Activated T-cell treated with anti-CD3 and anti-CD28 coated beads for 24 hours (primary cell): ENCODE measurements at places on chromosomes 16 and 17.

DNA sequence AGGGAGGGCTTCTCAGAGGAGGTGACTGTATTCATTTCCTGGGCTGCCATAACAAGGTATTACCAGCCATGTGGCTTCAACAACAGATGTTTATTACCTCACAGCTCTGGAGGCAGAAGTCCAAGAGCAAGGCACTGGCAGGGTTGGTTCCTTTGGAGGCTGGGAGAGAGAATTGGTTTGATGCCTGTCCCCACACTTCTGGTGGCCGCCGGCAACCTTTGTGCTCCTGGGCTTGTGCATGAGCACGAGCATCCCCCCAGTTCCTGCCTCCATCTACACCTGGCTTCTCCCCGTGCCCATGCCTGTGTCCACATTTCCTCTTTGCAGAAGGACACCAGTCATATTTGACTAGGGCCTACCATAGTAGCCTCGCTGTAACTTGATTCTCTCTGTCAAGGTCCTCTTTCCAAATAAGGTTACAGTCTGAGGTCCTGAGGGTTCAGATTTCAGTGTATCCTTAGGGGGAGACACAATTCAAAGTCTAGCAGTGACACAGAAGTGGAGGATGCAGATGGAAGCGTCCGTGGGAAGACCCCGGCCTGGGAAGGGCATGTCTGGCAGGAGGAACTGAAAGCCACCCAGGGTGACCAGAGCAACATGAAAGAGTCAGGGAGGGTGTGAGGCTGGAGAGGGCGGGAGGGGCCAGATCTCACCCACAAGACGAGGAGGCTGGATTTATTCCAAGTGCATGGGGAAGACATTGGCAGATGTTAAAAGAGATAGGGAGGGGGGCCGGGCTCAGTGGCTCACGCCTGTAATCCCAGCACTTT is 188.2 kb upstream of the HSBP1 start:
- DNase-seq: no peak

GRCh38 chr17:82215095-82215971 is 2.7 kb upstream of the CCDC57 start:
- DNase-seq: no peak

DNA sequence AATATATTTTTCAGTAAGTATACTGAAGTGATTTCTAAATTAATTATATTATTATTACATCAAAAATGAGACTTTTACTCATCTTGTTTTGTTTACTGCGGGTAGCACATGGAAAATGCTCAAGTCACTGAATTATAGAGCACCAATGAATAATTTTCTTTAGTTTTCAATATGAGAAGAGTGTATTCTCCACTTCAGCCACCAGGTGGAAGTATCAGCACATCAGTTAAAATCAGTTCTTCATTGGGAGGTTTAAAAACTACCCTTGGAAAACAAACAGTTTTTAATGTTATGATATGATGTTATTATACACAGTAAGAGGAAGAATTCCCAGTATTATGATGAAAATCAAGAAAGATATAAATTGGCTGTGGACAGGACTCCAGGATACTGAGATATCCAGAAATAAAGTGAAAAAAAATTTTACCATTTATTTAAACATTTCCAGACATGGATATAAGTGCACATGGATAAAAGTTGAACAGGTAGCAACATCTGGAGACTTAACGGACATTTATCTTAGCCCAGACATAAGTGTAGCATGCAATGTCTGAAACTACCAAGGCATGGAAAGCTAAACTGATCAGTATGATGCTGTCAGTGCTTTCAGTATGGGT is 467.3 kb downstream of the KCNJ2 start:
- DNase-seq: no peak

- no peak for DNase-seq
Measured at GRCh38 chr17:8029121-8029520, 9.7 kb upstream of the ALOX15B start.

DNA sequence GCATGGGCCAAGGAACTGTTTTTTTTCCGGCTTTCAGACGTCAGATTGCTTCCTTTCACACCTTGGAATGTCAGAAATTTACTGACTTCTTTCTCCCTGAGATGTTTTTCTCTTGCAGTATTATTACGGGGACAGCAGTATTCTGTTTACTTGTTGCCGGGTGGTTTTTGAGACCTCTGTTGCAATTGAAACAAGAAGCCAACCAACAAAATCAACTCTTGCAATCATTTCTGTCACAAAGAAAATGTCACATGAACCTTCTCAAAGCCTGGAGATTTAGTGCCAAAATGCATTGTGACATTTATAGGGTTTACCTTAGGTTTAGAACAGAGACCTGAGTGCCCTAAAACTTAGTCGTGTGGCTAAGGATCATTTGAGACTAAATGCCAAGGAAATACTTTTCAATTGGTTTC is 174.3 kb downstream of the MAP2K6 start:
- no peak for DNase-seq

DNA sequence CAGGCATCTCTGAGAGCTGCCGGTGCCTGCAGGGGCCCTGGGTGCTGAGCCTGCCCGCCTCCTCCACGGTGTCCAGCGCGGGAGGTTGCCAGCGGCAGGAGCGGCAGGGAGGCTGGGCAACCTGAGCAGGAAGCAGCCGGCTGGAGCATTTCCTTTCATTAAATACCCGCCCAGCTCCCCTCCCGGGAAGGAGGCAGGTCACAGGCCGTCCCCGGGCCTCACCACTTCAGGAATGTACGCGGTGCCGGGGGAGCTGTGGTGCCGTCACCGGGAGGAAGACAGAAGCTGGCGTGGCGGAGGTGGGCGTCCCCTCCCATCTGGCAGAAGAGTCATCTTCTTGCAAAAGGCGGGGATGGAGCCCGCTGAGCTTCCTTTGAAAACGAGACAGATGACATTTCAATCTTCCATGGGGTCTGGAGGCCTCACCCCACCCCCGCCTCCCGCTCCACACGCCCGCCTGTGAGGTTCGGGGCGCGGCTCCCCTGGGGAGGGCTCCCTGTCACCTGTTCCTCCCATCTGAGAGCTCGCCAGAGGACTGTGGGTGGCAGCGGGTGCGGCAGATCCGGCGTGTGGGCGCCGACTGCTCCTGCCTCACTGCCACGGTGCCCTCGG is 16.0 kb downstream of the SOX8 start:
- DNase-seq: peak; percentile 22

DNA sequence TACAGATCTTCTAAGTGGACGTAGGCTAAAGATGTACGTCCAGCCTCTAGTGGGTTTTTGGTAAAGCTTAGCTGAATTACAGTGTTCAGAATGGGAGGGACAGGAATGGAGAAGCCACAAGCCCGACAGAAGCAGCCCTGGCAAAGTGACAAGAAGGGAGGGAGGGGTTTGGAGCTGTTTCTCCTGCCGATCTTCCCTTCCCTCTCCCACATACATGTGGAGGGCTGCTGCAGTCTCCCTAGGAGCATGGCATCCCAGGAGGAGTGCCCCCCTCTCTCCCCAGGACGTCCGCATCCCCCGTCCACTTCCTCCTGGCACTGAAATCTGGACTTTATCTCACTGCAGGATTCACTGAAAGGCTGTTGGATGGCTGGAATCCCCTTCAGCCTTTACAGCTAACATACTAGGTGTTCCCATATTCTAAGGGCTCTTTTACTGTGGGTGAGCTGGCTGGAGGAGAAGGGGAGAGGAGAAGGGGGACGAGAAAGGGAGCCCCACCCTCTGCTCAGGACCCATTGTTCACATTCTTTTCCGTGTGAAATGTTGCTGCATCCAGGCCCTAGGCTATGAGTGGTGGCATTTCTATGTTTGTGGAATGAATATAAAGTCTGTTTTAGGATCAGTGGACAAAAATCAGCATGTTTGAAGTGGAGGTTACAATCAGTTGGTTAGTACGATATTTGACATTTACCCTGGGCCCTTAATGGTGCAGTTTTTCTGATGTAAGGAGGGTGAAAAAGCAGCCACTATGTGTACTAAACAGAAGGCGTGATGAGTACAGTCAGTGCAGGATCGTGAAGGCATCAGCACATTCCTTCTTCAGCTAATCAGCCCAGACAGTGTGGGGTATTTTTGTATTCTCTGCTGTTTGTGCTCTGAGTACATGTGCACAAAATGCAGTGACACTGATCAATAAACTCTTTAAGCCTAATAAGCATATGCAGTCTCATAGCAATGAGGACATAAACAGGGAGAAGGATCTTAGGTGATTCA is 94.6 kb downstream of the SPECC1 start:
- DNase-seq: no peak
